ENCODE measurements at places on chromosomes 11 and 22.

DNA sequence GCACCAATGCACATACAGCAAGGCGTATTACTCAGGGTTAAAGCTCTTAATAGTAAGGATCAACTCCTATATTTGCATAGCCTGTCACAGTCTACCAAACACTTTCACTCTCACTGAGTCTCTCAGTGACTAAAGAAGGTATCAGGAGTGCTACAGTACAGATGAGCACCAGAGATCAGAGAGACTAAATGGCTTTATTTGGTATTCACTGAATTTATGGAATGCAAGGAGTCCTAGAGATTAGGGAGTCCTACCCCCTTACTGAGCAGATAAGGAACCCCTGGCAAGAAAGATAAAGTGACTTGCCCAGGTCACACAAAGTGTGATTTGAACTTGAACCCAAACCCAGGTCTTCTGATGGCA, 396.4 kb upstream of the CCDC90B start:
- no peak for DNase-seq

GRCh38 chr11:66467756-66468155, 1.1 kb downstream of the PELI3 start:
- DNase-seq = peak; percentile 14

- no peak for DNase-seq
Measured at GRCh38 chr22:25741692-25742626, at the start of gene MYO18B. MYO18B (plus strand) TSS chr22:25742188; CDS start chr22:25761093, 18,905 bp downstream.

DNA sequence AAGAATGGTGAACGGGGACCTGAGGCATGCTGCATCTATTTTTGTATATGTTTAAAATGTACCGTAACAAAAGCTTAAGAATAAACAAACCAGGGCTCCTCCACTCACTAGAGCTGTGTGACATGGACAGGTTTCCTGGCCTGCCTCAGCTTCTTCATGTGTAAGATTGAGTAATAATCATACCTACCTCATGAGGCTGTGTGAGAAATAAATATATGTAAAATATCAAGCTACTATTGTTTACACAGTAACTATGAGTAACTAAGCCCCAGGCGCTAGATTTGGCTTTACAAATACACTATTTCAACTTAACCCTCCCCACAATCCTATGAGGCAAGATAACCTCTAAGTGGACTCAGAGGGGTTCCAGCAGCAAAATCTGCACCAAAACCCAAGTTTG, 66.4 kb downstream of the SMCO4 start:
- DNase-seq = no peak

- no peak for DNase-seq
Measured at GRCh38 chr11:15800111-15800800, 556.1 kb downstream of the SOX6 start.

DNA sequence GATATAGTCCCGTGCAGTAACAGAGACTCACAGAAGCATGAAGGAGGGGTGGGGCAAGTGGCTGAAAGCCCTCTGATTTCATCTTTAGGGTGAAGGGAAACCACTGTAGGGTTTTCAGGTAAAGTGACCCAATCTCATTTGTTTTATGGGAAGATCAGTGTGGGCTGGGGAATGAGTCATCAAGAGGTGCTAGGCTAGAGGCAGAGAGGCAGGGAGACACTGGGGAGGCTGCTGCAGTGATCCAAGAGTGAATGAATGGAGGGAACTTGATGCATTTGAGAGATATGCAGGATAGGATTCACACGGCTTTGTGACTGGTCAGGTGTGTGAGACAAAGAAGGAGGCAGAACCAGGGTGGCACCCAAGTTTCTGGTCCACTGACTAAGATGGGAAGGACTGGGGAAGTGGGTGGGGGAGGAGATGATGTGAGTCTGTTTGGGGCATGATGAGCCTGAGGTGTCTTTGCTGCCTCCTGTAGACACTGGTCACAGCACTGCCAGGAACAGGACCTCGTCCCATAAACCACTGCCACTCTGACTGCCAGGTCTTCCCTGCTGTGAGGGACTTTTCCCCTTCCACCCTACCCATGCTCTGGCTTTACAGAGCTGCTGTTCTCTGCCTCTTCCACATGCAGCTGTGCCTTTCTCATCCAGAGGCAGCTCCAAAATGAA, 239.0 kb downstream of the TENM4 start:
- no peak for DNase-seq

DNA sequence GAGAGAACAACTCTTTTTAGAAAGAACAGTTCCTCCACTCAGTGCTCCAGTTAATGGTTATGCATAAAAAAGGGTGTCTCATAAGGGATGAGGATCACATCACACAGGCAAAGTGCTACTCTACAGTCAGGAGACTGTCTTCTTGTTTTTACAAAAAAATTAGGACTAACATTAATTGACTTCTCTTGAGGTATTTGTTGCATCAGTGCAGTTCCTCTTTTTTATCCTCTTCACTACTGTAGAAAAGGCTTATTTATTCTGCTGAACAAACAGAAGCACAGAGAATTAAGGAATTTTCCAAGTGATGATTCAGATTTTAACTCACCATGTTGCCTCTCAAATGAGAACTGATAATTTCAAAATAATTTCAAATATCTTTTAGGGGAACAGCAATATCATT, 1.9 kb downstream of the MMP8 start:
- no peak for DNase-seq

DNA sequence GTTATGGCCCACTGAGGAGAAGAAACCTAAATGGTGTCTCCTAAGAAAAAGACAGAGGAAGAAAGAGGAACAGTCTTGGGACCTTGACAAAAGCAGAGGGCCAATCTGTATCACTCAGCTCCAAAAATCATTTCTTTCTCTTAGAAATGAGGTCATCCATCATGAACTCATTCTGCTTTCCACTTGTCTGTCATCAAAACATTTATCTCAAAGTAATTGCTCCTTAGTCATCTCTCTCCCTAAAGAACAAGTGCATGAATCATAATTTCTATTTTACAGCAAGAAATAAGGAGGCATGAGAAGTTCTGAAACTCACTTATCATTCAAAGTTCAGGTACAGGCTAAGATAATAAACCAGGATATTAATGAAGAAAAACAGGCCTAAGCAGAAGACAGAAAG, 375.6 kb downstream of the KCNA4 start:
- DNase-seq = no peak

GRCh38 chr11:44286268-44286880, 23.6 kb downstream of the ALX4 start:
- DNase-seq = peak; percentile 24

DNA sequence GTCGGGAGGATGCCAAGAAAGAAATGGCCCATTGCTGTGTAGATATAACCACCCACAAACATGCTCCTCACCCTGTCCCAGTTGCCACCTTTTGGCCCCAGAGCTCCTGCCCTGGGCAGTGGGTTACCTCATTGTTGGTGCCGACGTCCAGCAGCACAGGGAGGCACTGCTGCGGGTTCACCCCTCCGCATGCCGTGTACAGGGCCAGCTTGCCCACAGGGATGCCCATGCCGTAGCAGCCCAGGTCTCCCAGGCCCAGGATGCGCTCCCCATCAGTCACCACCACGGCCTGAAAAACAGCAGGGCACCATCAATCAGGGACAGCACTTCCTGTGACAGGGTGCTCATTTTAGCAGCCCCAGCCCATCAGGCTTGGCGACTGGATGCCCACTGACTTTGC, 123.1 kb downstream of the CCDC81 start:
- no peak for DNase-seq

DNA sequence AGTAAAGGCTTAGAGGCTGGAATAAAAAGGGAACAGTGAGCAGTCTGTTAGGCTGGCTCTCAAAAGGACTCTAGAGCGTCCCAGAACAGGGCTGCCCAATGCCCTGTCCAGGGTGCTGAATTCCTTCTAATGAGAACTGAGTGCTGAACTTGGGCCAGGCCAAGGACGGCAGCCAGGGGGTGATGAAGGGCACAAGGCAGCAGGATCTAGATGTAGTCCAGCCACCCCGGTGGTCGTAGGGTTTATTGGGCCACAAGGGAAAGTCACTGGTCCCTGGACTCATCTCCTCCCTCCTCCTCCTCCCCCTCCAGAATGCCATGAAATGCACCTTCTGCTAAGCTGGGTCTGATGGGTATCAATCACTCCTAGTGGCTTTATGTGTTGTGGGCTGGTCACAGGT, 19.2 kb downstream of the NPTXR start:
- DNase-seq = no peak

GRCh38 chr11:126727381-126727780, 273.2 kb downstream of the KIRREL3 start:
- no peak for DNase-seq

DNA sequence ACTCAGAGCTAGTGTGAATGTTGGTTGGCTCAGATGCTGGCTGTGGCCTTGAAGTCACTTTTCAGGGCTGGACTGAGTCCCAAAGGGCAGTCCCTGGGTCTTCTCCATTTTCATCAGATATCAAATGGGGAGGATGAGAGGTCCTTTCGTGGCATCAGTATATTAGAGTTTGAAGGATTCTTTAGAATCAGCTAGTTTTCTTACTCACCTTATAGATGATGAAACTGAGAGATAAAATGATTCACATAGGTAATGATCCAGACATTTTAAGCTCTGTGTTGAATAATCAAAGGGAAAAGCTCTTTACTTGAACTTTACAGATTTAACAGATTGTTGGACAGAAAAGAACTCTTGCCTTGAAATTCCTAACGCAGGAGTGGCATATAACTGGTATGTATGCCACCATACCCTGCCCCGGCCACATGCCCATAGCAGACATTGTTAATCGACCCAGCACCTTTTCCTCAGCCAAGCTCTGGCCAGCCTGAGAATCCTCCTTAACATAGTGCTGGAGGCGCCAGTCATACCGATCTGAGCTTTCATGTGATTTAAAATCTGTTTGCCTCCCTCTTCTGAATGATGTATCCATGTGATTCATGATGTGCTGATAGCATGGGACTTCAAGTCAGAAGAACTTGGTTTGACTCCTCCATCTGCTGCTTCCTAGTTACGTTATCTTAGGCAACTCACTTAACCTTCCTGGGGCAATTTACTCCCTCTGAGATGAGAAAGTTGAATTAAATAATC, 60.0 kb downstream of the BARX2 start:
- DNase-seq = no peak

GRCh38 chr22:33758961-33759360, 161.3 kb downstream of the LARGE1 start:
- no peak for DNase-seq

DNA sequence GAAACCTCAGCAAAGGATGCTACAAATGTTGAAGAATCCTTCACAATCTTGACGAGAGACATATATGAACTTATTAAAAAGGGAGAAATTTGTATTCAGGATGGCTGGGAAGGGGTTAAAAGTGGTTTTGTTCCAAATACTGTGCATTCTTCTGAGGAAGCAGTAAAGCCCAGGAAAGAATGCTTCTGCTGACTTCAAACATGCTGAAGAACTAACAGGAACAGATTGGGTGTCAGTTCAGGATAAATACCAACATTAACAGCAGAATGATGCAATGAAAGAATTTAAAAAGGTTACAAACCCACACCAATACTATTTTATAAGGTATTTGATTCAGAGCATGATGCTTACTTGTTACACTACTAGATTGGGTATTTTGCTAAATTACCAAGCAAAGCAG, 33.9 kb downstream of the RAB39A start:
- no peak for DNase-seq

- DNase-seq = no peak
Measured at GRCh38 chr11:93611836-93612677, 49.4 kb upstream of the CEP295 start.

DNA sequence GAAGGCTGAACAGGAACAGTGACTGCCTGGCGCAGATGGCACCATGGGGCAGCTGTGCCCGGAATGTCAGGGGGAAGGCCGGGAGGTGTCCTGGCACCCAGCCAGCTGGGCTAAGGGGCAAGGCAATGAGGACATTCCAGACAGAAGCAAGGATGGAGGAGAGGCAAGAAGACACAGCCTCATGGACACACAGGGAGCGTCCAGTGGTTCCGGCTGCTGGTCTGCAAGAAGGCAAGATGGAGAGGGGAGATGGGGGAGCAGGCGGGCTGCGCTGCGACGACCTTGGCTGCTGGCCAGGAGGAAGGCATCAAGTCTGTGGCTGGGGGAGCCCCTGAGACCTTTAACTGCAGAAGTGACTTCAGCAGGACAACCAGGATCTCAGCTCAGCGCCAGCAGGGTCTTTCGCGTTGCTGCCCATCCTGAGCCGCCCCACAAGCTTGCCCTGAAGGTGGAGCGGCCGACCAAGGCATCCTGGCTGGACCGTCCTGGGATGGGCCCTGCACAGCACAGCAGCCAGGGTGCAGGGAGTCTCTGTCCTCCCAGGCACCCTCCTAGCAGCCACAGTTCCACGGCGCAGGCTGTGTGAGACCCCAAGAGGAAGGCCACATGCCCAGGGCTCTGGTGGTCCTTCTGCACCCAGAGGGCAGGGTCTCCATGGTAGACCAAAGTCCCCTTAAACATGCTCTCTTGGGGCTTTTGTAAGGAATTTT, 531.7 kb downstream of the BRD1 start:
- DNase-seq = no peak

GRCh38 chr11:133930767-133931448, 25.9 kb downstream of the IGSF9B start:
- no peak for DNase-seq

DNA sequence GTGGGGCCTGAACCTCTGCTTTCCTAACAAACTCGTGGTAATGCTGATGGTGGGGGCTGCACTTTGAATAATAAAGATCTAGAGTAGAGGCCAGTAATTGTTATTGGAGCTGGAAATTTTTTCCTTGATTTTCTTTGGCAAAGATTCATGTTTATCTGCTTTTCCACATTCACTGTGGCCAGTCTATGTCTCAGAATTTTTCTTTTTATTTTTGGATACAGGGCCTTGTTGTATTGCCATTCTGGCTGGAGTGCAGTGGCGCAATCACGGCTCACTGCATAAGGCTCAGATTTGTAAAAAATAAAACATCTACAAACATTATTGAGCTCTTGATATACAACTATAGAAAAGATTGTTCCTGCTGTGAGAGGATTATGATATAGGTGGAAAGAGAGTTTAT, 1.6 kb downstream of the TMEM135 start:
- no peak for DNase-seq

GRCh38 chr11:21564833-21565682, 627.8 kb upstream of the ANO5 start:
- DNase-seq = no peak

- DNase-seq = no peak
Measured at GRCh38 chr11:109963101-109963500, 130.1 kb upstream of the ZC3H12C start.

GRCh38 chr22:50293441-50294318, 13.8 kb downstream of the PLXNB2 start:
- DNase-seq = no peak

DNA sequence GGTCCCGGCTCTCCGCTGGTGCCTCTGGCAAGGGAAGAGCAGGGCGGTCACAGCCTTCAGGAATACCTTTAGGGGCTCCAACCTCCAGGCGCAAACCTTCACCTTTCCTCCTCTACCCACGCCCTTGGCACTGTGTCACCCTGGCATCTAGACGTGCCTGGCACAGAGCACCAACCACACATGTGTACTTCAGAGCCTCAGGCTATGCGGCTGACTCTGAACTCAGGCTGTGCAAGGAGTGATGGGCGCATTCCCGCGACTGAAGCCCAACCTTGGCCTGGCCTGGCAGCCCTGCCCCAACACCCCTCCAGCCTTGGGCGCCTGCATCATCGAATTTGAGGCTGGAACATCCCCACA, 11.4 kb downstream of the SCARF2 start:
- no peak for DNase-seq

Measured in NCI-H748 treated with DMSO at 0.1 percent for 48 hours (cell line).